RPMI7951 (cell line): ENCODE measurements at places on chromosomes 3 and 15. TPM values are rescaled to one million over a fixed set of nuclear protein-coding genes. Genes with fewer than 3 reads are reported as not detected.

DNA sequence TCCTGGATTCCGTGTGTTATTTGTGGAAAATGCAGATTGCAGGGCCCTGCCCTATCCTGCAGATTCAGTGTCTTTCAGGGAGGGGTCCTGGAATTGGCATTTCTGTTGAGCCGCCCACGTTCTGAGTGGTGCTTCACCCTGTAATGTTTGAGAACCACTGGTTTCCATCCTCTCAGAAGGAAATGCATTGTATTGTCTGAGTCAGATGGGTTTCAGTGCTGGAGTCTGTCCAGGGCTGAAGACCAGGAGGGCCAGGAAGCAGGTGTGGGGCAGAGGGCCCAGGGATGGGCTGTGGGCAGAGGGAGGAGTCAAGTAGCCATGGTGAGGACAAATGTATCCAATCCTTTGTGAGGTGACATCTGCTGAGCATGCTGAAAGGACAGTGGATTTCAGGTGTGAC lies 123.8 kb downstream of the SV2B start:
- no peak for DNase-seq

ZNF80 gene
- not detected in 2 replicates for total RNA-seq

RHCG gene
- not detected in 2 replicates for total RNA-seq

GRCh38 chr3:32897001-32897601 lies 54.3 kb upstream of the CCR4 start:
- DNase-seq, result no peak

SPATA12 gene
- 0.39 TPM in 1 of 2 replicates, not detected in the other for total RNA-seq

DNA sequence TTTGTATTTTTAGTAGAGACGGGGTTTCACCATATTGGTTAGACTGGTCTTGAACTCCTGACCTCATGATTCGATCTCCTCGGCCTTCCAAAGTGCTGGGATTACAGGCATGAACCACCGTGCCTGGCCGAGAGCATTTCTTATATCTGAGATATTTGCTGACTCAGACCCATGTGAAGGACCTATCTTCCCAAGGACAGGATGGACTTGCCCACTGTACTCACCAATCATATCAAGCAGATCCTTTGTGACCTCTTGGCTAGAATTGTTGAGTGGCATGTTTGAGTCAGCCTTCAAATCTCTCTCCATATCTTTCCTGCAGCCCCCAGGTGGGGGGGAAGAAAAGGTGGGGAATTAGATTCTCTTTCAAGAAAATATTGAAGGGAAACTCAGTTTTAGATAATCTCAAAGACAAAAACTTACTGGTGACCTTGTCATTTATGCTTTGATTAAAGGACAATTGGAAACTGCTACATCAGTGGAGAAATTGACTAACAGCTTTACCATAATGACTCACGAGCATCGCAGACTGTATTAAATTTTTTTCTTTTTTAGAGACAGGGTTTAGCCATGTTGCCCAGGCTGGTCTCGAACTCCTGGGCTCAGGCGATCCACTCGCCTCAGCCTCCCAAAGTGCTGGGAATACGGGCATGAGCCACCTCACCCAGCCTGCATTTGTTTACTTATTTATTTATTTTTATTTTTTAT lies 3.1 kb downstream of the C3orf62 start:
- no peak for DNase-seq

SLC28A1 gene
- not detected in 2 replicates for total RNA-seq

- DNase-seq, result no peak
Measured at GRCh38 chr3:186828340-186828739, 14.2 kb upstream of the ADIPOQ start.
